ENCODE measurements at places on chromosomes 5 and 9.

DNA sequence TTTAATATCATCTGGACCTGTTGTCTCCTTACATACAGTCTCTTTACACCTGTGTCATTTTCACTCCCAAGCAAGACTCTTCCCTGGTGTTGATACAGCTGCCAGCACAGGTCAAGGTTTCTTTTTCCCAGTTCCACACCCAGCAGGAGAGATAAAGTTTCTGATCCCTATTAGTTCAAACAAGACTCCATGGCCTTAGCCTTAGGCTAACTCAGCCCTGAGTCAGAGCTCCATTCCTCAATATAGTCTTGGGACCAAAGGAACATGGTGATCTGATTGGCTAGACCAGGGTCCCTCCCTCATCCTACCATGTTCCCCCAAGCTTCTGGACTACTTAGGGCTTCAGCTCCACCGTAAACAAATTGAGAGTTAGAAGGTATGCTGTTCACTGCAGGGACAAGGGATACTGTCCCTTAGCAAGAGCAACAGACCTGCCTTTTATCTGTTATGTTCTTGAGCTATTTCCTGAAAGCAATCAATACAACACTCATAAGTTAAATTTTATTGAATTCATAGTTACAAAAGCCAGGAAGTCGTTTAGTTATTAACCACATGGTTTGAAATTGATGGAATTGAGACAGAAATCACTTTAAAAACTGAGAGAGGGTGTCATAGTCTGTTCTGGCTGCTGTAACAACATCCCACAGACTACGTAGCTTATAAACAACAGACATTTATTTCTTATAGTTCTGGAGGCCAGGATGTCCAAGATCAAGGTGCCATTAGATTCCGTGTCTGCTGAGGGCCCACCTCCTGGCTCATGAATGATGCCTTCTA, 20.5 kb downstream of the SLC1A1 start:
- DNase-seq, result no peak

GRCh38 chr9:68979538-68980314, 34.2 kb downstream of the PRKACG start:
- DNase-seq, result no peak

DNA sequence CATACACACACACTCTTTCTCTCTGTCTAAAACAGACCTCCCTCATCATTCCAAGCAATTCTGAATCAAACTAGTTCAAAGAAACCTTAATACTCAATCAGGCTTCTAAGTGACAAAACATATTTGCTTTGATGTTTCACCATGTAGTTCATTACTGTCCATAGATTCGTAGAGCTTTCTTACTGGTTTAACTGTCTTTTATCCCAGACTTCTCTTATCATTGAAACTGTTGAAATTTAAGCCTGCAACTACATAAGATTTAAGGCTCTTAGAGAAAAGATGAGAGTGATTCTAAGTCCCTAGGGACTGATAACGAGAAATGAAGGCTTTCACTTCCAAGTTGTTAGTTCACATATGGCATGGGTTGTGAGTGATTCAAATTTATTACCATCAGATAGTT, 11.0 kb upstream of the PLAC8L1 start:
- no peak for DNase-seq

DNA sequence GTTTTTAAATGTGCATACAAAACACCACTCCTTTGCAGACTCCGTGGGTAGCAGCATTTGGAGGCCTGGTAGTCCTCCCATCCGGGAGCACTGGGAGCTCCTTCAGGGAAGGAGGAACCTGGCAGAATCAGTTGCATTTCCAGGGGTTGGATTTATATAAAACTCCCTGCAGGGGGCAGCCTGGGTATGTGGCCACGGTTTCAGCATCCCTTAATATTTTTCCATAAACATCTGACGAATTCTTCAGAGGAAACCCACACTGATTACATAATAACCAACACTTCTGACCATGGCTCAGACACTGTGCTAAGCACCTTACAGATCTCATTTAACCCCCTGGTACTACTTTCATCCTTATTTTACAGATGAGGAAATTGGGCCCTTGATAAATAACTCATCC, 6.1 kb upstream of the AFAP1L1 start:
- DNase-seq, result no peak

Data from NCI-H510A (cell line).